ENCODE measurements at places on chromosomes 16 and 17.

- peak; percentile 66 for DNase-seq
These were observed 53.8 kb upstream of the TAC4 start for GRCh38 chr17:49901460-49902331.

GRCh38 chr17:4208238-4208637 is 55.5 kb downstream of the ANKFY1 start:
- no peak for DNase-seq

DNA sequence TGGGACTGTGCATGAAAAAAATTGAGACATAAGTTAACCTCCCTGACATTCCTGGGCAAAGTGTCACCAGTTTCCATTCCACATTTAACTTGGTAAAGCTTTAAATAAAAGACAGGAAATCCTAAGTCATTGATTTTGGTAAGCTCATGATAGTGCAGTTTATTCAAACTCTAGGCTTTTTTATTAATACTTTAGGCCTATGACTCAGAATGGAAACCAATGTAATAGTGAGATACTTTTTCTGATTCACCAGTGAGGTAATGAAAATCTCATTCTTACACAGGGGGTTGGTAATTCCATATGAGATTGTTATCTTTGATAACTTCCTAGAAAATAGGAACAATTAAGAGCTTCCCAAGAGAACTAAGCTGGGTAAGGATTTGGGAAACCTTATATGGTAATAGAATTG is 91.1 kb downstream of the NLK start:
- DNase-seq = no peak

DNA sequence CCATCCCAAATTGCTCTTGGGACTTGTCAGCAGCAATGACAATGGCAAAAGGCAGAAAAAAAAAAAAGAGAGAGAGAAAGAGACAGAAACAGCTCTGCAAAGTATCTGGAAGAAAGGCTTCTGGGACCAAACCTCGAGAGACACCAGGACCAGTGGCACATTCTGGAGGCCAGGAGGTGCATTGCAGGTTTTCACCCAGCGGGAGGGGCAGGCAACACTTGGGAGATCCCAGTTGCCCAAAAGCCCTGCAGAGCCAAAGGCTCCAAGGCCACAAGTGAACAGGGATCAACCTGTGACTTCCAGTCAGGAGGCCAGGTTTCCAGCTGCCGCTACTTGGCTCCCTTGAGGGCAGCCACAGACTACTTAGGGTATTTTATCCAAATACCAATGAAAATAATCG is 110.8 kb upstream of the CDH5 start:
- no peak for DNase-seq
